Germinal center (tissue), 1 donor: ENCODE measurements at places on chromosomes 1 and 21.

GRCh38 chr1:40379785-40380452 is 6.4 kb downstream of the SMAP2 start:
- DNase-seq = no peak

DNA sequence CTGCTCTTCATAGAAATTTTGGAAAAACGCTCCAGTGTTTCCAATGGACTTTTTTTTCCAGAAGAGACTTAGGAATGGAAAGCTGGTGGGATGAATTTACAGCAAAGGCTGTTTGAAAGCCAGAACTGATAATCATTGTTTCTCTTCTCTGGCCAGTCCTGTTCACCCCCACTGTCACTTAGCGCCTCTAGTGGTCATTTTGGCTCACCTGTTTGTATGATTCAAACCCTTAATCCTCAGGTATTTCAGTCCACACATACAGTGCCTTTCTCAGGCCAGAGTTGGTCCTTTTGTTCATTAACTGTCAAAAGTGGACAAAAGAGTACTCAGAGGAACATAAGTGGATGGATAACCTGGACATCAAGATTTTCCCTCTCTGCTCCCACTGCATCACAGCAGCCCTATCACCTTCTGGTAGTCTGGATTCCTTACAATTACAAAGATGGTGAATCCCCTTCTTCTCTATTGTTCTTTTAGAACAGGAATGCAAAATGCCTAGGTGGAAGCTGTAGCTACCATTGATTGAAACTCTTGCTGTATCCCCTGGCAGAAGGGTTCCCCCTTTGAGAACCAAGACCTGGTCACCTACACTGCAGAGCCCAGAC is 177.6 kb upstream of the OLFM3 start:
- DNase-seq = no peak

DNA sequence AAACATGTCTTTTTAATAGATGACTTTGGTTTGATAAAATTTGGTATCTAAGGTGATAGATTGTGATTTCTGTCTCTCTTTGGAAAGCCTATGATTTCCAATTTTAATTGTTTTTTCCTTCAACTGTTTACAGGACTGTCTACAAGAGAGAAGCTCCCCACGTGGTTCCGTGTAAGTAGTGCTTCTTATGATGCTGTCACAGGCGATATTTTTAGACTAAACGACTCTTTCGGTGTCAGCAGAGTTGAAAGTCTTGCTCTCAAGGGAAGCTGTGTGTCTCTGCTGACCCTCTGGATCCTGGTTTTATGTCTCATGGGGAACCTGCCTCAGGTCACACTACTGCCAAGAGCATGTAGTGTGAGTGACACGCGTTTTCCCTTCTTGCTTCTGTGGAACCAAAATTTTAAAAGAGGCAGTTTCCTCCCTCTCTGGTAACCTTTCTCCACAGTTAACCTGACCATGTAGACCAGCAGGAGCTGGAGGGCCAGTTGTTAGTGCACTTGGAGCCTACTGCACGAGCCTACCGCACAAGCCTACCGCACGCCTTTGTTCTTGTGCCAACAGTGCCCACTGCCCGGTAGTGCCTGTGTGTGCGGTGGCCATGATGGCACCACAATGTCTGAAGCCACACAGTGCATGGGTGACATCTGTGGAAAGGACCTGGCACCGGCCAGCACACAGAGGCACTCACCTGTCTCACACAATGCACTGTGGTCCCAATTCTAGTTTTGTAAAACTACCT is 91.9 kb downstream of the PCBP3 start:
- DNase-seq = no peak

DNA sequence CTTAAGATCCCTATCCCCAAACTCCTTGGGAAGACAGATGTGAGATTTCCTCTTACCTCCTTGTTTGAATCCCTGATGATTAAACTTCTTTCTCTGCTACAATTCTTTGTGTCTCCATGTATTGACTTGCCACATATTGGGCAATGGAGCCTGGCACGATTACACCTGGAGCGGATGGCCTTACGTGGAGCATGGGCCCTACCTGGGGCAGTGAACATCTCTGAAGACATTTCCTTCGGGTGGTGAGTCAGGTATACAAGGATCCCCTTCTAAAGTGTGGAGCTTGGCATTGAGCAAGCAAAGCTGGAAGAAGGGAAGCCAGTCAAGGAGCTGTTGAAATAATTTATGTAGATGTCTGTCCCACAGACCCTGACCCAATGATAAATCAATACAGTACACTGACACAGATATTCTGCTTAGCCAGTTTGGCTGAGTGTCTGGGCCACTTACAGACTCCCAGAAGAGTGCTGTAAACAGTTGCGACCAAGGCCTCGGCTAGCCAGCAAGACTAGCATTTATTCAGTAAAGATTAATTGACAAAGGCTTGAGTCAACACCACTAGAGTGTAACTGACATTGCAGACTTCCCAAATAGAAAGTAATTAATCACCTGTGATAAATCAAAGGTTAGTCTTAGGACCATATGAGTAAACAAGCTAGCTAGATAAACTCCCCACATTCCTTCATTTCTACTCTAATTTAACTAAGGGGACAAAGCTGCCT is 83.1 kb upstream of the KCNK1 start:
- DNase-seq = no peak

DNA sequence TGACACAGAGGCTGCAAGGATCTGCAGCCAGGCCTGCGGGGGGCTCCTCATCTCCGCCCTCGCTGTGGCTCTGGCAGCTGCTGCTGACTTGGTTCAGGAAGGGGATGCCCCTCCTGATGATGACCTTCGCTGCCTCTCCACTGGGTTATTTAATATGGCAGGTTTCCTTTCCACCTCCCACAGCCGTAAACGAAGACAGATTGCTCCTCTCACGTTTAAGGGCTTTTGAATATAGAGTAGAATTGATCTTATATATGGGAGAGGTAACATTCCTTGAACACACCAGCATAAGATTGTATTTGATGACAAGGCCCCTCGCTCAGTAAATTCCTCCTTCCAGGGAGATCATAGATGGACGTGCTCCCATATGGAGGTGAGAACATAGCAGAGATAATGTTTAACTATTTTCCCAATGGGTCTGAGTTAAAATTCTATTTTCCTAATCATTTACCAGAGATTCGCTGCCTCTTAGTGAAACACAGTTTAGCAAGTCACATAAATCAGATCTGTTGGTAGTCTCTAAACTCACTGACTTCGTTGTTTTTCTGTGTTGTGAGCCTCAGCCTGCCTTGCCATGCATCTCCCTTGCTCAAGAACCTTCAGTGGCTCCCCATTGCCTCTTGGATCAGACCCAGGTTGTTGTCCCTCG is 88.5 kb upstream of the AJAP1 start:
- no peak for DNase-seq
